CD8-positive, alpha-beta memory T cell (primary cell): ENCODE measurements at places on chromosomes 11 and 22. TPM values are rescaled to one million over a fixed set of nuclear protein-coding genes. Genes with fewer than 3 reads are reported as not detected.

GRCh38 chr11:95068549-95068948 is 1.8 kb downstream of the SRSF8 start:
- peak; percentile 84 for DNase-seq

- no peak for DNase-seq
Observed at GRCh38 chr11:129035244-129035643, 92.6 kb upstream of the TP53AIP1 start.

FXYD6 gene
- not detected for polyA plus RNA-seq

- no peak for DNase-seq
Observed at GRCh38 chr22:43411869-43412807, at the start of gene MPPED1. Gene MPPED1 (plus strand): TSS chr22:43412014. CDS start chr22:43424986, 12,972 bp downstream.

DKK3 gene
- polyA plus RNA-seq = 20.4 TPM
